ENCODE measurements at places on chromosomes 13 and 19.

GRCh38 chr19:33214596-33214995, 11.1 kb downstream of the SLC7A10 start:
- DNase-seq = peak; percentile 11

DNA sequence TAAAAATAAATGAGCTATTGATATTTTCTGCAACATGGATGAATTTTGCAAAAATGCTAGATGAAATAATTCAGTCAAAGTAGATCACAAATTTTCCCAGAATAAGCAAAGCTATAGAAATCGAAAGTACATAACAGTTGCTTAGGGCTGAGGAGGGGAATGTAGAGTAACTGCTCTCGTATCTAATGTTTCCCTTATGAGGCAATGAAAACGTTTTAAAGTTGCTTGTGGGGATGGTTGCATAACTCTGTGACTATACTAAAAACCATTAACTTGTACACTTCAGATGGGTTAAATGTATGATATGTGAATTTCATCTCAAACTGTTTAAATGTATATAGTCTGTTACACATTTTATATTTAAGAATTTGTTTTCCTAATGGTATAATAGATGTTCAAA, 231.7 kb downstream of the GGACT start:
- no peak for DNase-seq

- DNase-seq = no peak
These were observed 20.1 kb upstream of the NDUFS7 start for GRCh38 chr19:1363599-1363998.

DNA sequence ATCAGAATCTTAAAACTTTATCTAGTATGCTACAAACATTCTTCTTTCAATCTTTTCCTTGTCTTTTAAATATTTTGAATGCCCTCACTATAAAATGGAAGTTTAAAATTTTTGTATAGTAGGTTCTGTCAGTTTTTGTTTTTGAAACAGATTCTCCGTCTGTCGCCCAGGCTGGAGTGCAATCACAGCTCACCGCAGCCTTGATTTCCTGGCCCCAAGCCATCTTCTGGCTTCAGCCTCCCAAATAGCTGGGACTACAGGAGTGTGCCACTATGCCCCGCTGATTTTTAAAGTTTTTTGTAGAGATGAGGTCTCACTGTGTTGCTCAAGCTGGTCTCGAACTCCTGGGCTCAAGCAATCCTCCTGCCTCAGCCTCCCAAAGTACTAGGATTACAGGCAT, 20.7 kb downstream of the PHF11 start:
- no peak for DNase-seq

- peak; percentile 98 for DNase-seq
These were observed at the start of the genes COQ8B and ITPKC for GRCh38 chr19:40716482-40717324. Gene COQ8B, minus strand, starts transcription at chr19:40716886. Its CDS starts 2,254 bp downstream, at chr19:40714632. Gene ITPKC, plus strand, starts transcription at chr19:40717112. Its CDS starts 24 bp downstream, at chr19:40717136.

- no peak for DNase-seq
These were observed 11.7 kb upstream of the CLN5 start for GRCh38 chr13:76980075-76980718.

- DNase-seq = no peak
These were observed 41.2 kb downstream of the OLFM4 start for GRCh38 chr13:53069800-53070199.

DNA sequence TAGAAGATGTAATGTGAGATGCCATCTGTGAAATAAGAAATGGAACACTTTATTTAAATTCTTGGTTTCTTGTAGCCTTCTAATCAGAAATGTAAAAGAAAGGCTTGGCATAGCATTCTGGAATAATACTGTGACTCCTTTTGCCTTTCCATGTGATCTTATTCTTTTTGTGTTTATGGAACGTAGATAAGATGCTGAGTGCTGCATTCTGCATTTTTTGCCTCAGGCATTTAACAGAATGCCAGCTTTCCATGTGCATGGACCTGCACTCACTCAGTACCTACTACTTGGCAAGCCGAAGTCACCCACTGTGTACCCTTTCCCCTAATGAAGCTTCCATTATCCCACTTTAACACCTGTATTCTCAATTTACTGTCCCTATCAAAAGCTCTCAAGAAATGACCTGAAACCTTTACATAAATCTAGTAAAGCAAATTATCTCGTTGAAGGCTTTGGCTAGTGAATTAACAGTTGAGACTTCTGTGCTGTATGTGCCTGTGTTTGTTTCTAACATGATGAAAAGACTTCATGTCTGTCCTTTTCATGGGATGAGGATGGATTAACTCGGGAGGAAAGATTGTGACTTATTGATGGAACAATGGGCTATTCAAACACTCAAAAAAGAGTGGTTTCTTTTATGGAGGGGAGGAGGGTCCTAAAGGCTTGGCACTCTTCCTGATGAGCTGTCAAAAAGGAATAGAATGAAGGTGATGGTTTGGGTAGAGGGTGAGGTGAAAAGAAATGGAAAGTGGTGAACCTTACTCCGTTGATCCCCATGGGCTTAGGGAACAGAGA, 44.7 kb upstream of the FRY start:
- no peak for DNase-seq

- DNase-seq = no peak
These were observed 349.2 kb upstream of the KLHL1 start for GRCh38 chr13:70457474-70457873.

GRCh38 chr13:80363890-80364503, 23.1 kb upstream of the SPRY2 start:
- no peak for DNase-seq

DNA sequence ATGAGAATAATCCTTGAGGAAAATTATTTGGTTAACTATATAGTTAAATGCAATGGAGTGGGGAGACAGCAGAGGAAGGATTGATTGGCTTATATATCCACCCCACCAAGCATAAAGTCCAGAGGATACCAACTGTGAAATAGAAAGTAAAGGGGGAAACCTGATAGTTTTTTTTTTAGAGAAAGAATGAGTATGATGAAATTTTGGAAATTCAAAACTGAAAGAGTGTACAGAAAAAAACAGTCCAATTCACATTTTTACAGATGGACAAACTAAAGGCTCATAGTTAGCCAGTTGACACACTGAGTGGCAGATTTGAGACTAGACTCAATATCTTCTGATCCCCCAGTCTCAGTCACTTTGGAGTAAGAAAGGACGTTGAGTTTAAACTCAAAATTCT, 51.1 kb downstream of the FNDC3A start:
- DNase-seq = no peak

- DNase-seq = no peak
These were observed 57.5 kb downstream of the GPC6 start for GRCh38 chr13:93284064-93284463.

- no peak for DNase-seq
These were observed 527 bp downstream of the KLK6 start for GRCh38 chr19:50968716-50969412.

DNA sequence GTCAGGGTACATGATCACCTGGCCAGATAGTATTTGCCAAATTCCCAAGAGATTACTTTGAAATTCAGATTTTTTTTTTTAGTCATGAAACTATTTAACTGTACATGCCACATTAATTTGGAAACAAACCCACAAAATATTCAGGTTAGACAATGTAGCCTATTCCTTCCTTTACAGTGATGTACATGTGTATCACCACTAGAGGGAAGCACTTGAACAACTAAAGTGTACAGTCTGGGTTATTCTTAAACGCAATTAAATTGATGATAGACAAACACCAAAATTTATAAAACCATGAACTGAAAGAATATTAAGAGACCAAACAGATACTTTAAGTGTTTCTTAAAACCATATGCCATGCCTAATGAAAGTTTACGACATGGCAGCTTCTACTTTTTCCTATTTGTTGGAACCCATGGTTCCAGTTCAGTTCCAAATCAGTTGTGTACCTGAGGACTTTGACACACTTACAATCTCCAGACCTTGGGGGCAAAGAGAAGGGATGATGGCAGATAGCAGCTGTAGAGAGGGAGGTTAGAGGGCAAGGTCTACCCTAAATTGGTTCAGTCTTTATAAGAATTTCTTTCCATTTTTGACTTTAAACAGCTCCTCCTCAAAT, 52.8 kb downstream of the TNFSF13B start:
- no peak for DNase-seq

DNA sequence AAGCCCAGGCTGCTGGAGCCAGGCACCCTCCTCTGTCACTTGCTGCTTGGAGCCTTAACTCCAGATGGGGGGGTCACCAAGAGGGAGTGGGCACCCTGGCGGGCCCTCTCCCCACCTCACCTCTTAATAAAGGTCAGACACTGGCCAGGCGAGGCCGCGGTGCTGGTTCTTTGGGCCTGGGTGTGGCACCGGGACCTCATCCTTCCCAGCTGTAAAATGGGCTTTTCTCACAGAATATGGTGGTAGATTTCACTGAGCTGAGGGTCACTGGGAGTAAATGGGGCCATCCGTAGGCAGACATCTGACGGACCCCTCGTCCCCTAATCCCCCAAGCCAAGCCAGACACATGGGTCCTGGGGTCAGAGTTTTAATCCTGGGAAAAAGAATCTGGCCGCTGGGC, 14.9 kb downstream of the STAP2 start:
- DNase-seq = no peak

DNA sequence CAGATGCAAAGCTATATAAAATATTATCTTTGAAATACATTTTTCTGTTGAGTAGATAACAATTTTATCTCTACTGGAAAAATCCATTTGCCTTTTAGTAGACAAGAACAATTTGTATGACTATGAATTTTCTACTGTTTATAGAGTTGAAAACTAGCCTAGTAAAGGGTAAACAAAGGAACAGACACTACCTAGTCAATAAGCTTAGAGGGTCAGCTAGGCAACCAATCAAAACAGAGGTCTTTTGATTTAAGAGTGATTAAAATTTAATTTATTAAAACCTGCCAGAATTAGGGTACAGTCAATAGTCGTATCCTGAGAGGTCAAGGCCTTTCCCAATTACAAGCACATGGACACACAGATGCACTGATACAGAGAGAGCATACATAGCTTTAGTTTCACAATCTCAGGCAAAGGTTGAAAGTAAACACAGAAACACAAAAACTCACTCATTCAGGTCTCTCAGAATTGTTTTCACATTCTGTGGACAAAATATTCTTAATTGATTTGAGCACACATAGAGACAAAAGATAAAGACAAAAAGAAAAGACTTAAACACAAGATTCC, 24.5 kb upstream of the GPC6 start:
- no peak for DNase-seq

GRCh38 chr13:110921695-110922094, 6.8 kb upstream of the ANKRD10 start:
- no peak for DNase-seq

DNA sequence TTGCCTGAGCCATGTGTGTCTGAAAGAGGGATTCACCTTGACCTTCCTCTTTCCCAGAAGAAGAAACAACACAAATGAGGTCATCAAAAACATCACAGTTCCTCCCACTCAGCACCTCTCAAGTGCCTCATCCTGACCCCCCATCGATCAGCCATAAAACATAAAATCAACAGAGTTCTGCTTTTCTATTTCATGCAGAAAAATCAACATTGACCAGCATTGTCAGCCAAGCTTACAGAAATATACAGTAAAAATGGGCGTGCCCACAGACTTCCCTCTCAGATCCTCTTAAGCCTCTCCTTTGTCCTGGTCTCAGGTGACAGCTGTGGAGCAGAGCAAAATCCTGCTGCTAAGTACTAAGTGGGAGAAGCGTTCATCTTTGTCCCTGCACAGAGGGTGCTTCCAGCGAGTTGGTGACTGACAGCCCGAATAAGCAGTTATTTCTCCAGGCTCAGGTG, 213.3 kb downstream of the OLFM4 start:
- DNase-seq = peak; percentile 63

GRCh38 chr19:31947436-31948115, 397.8 kb upstream of the ZNF507 start:
- DNase-seq = no peak

DNA sequence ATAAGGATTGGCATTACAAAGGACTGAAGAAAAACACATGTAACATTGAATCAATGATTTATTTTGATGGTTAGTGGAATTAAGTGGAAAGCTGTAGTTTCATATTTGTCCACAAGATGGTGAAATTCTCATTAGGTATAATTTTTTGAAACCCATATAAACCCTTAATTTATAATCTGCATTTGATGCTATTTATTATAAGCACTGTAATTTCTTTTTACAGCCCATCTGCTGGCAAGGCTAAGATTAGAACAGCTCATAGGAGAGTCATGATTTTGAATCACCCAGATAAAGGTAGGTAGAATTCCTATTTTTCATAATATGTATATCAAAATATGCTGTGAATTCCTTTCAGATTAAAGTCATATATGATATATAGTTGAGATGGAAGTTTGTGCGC, 62.2 kb downstream of the DNAJC15 start:
- DNase-seq = no peak

GRCh38 chr19:16384688-16385087, 60.1 kb downstream of the KLF2 start:
- no peak for DNase-seq

GRCh38 chr19:39196860-39197562, at the start of gene NCCRP1:
Gene NCCRP1, plus strand, starts transcription at chr19:39196964. Its CDS starts 19 bp downstream, at chr19:39196983.
- no peak for DNase-seq

- no peak for DNase-seq
These were observed 18.9 kb upstream of the CLDN10 start for GRCh38 chr13:95533545-95534160.

GRCh38 chr19:43735957-43736356, 18.8 kb downstream of the SMG9 start:
- DNase-seq = no peak

DNA sequence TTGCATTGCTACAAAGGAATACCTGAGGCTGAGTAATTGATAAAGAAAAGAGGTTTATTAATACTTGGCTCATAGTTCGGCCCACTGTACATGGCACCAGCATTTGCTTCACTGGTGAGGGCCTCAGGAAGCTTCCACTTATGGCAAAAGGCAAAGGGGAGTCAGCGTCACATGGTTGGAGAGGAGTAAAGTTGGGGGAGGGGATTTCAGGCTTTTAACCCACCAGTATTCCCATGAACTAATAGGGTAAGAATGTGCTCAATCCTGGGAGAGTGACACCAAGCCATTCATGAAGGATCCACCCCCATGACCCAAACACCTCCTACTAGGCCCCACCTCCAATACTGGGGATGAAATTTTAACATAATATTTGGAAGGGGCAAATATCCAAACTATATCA, 82.5 kb upstream of the MYCBP2 start:
- no peak for DNase-seq

DNA sequence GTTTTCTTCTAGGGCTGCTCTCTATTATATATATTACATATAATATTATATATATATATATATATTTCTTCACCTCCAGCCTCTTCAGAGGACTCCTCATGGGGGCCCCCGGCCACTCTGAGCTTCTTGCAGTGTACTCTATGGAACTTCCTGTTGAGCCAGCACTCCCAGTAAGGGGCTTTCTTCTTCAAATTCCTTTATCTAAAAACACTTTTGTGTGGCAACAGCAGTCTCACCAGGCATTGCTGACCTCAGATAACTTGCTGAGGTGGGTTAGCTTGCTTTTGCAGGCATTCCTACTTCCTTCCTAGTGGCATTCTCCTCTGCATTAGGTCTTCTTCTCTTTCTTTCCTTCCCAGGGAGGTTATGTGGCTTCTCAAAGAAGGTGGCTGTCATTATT, 381.5 kb downstream of the MYO16 start:
- DNase-seq = no peak
